ENCODE measurements at places on chromosomes 5 and 9.

GRCh38 chr9:4320021-4320420 lies 20.2 kb upstream of the GLIS3 start:
- DNase-seq, result no peak

DNA sequence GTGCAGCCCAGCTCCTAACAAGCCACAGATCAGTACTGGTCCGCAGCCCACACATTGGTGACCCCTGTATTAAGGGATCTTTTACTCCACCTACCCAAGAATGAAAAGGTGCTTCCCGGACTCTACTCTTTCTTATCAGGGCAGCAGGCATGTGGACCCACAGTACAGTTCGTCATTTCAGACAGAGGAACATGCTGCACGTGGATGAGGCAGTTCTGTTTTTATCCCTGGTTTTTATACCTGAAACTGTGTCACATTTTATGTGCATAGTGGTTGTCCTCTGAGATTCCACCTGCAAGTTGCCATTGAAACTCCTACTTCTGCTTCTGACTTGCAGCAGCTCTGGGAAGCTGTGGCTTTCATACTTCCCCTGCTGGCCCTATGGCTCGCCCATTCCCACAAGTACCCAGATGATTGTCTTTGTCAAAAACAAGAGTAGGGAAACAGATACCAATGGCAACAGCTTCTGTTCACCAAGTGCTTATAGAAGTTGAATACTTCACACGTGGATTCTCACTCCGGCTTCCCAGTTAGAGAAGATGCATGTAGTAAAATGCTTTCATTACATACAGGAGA lies 208.0 kb downstream of the TRIO start:
- no peak for DNase-seq

DNA sequence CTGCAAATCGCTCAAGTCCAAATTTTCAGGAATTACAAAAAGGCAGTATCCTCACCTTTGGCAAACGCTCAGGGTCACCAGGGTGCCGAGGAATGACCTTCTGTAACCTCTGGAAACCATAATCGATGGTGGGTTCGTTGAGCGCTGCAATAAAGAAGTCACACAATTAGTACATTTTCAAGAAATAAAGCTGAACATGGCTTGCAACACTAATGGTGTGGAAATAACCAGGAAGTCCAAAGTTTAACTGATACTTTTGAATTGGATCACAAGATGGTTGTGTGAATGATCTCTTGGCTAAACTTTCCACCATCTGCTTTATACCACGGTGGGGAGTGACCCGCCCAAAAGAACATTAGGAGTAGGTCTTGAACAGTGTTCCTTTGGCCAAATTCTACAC lies 368.7 kb downstream of the EBF1 start:
- DNase-seq, result no peak

- no peak for DNase-seq
These were observed 95.5 kb downstream of the USP20 start for GRCh38 chr9:129930743-129931142.

- DNase-seq, result no peak
These were observed 330.8 kb downstream of the KDM4C start for GRCh38 chr9:7088611-7089010.

DNA sequence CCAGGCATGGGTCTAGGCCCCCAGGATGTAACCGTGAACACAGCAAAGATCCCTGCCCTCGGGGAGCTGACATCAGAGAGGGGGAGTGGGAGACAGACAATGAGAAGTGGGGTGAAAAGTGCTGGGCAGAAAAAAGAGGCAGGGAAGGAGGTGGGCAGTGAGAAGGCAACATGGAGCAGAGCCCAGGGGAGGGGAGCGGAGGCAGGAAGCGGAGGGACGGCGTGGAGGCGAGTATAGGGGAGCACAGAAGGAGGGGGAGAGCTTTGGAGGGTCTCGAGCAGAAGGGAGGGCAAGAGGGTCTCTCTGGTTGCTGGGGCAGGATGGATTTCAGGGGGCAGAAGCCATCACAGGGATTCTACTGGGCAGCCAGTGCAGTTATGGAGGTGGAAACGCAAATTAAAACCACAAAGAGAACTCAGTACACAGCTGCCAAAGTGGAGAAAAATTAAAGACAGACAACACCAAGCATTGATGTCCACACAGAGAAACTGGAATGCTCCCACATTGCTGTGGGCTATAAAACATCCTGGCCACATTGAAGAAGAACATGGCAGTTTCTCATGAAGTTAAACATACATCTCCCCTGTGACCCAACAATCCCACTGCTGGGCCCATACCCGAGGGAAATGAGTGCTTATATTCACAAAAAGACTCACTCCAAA lies 21.1 kb upstream of the LAMC3 start:
- DNase-seq, result peak; percentile 59

DNA sequence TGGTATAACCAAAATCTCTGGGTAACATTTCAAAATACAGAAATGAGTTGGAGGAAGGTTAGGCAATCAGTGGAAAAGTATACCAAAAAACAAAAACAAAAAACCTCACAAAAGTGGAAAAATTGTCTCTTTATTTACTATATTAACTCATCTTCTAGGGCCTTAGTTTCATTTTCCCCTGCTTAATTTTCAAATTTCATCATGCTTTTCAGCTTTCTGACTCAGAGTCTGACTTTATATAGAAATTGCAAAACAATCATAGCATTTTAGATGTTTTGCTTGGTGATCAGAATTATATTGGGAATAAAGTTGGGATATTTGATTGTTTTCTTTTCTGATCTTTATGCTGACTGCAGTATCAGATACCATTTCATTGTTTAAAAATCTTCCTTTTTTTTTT lies 257.0 kb upstream of the PRR16 start:
- no peak for DNase-seq

- DNase-seq, result no peak
These were observed 436.5 kb downstream of the KIAA0825 start for GRCh38 chr5:94181895-94182294.

DNA sequence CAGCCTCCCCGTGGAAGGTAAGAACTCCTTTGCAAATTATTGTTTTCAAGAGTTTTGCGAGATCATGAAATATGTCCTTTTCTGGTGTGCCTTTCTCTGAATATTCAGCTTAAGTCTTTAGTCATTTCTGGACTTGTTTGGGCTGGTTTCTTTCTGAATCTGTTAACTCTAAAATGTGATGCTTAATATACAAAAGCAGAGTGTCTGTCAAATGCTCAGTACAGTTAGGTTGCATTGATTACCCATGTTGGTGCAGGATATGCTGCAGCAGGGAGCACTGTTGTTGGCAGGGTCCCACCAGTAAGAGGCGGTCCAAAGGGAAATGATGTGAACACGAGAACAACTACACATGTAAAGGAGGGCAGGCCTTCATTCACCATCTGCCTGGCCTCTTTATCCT lies 47.7 kb downstream of the SPTAN1 start:
- DNase-seq, result peak; percentile 10

GRCh38 chr9:101791938-101792337 lies 53.5 kb upstream of the GRIN3A start:
- no peak for DNase-seq

DNA sequence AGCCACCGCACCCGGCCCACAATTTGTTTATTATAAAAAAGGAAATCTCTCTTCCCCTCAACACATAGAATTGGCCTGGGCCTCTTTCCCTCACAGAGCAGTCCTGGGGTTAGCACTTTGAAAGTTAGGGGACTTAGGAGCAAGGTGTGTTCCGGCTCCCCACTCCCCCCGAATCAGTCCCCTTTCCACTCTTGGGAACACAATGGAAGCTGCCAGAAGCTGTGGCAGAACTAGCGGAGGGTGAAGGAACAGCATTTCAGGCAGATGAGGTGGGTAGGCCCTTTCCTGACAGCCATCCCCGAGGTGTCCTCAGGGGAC lies 16.4 kb upstream of the C5orf47 start:
- DNase-seq, result no peak
